ENCODE measurements at places on chromosomes 2 and 18.

- no peak for DNase-seq
Measured at GRCh38 chr2:170324640-170325046, 146.7 kb downstream of the MYO3B start.

DNA sequence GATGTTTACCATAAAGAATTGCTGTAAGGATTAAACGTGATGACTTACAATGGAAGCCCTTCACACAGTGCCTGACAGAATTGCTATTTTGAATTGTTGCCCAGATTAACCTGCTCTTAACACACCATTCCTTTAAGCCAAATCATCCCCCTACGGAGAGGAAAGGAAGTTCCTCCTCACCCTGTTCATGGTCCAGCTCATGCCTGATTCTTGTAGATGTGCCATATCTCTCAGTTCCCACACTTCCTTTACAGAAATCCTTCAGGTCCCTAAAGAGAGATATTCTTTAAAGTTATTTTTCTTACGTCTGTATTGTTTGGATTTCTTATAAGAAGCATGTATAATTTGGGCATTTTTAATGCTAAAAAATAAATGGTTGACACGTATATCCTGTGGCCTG, 127.5 kb upstream of the DAPL1 start:
- no peak for DNase-seq

DNA sequence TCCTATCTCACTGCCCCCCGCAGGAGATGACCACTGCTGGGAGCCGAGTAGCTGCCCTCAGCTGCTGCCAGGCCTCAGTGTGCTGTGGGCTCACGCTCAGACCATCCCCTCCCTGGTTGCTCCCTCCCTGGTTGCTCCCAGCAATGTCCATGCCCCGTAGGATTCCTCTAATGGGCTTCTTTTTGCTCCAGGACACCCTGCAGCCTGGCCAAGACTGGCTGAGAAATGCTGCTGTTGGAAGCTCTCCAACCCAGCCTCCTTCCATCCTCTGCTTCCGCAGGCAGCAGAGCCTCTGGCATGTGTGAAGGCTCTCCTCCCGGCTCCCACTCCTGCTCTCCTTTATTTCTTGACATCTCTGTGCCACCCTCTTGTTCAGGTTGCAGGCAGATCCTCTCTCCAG, 48.6 kb downstream of the SOX11 start:
- DNase-seq = no peak

GRCh38 chr2:30757749-30758148, 49.5 kb downstream of the CAPN13 start:
- no peak for DNase-seq

DNA sequence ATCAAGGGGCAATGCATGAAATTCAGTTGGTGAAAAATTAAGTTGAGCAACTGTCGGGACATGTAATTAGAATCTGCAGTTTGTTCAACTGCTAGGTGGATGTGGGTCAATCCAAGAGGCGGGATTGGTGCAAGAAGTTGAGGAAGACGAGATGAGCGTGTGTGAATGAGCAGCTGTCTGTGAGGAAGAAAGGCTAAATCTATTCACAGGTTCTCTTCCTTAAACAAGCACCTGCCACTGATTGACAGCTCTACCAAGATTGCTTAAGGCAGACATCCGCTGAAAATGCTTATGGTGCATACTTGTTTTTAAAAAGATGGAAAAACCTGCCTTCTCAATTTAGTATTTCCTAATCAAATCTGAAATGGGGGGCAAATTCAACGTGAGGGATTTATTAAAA, 323.4 kb upstream of the THUMPD2 start:
- no peak for DNase-seq

DNA sequence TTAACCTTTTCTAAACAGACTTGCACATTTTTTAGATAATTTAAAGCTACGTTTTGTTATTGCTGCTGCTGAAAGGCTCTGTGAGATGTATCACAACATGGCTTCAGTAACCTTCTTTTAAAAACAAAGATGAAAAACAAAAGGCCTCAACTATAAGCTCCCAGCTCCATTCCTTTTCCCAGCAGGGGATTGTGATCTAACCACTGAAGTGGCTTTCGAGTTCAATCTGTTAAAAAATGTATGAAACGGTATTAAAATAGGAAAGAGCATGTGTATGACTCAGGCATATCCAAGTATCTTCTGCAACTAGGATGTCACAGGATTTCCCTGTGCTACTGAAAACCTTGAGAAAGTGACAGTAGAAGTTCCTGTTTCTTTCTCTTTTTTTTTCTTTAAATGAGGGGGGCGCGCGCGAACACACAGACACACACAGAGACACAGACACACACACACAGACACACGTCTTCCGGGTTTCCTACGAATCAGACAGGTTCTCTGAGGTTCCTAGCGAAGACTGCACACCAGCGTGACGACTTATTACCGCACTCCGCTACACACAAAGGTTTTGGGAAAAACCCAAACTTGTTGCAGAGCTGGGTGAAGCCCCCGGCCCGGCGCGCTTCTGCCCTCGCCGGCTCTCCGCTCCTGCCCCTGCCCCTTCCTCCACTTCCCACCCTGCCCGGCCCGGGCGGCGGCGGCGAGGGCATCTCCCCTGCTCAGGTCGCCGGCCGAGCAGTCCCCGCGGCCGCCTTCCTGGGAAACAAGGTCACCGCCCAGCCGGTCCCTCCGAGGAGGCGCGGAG, 86.8 kb downstream of the RBMS1 start:
- DNase-seq = peak; percentile 60

- no peak for DNase-seq
Measured at GRCh38 chr18:79961527-79962291, 2.7 kb upstream of the HSBP1L1 start.

DNA sequence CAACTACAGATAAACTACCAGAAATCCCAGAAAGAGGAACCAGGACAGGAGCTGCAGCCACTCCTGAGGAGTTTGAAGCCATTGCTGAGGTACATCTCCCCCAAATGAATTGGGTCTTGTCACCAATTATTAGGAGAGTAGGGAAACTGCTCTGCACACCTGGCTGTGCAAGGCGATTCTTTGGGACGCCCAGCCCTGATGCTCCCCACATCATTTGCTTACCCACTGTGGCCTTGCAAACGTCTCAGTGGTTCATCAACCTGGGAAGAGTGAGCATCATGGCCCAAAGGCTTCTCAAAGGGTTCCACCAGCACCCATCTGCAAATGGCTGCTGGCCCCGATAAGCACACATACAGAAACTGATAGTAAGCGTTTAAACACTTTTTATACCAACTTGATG, 21.8 kb upstream of the DCDC2C start:
- no peak for DNase-seq

DNA sequence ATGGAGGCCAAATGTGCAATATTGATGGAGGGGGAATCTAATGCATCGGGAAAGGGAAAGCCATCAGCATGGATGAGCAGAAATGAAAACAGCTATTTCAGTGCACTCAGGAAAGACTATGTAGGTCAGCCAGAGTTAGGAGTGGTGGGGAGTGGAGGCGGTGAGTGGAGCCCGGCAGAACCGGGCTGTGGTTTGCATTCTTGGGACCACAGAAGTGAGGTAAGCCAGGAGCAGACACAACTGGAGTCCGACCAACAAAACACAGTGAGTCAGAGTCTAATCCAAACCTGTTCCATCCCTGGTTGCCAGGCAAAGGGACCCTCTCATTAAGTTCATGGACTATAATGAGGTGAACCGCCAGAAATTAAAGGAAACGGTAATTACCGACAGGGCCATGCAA, 61.1 kb upstream of the RAB12 start:
- DNase-seq = no peak

DNA sequence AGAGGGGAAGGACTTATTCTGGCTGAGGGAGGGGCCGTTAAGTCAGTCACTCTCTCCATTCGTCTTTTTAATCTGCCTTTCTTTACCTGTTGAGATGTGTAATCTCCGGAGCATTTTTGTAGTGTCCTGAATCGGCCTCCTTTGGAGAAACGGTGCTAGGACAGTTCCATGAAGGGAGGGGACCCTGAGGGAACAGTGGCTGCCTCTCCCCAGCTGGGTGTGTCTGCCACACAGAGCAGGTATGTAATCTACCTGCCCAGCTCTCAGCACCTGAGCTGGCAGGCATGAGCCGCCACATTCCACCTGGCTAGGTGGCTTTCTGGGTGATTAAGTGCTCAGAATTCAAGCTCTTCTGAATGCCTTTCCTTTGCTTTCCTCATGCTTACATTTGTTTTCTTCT, 131.2 kb downstream of the WDSUB1 start:
- DNase-seq = peak; percentile 65

- DNase-seq = no peak
Measured at GRCh38 chr2:164655750-164656149, 34.5 kb upstream of the GRB14 start.

- DNase-seq = no peak
Measured at GRCh38 chr2:136131484-136131960, 13.6 kb upstream of the CXCR4 start.

DNA sequence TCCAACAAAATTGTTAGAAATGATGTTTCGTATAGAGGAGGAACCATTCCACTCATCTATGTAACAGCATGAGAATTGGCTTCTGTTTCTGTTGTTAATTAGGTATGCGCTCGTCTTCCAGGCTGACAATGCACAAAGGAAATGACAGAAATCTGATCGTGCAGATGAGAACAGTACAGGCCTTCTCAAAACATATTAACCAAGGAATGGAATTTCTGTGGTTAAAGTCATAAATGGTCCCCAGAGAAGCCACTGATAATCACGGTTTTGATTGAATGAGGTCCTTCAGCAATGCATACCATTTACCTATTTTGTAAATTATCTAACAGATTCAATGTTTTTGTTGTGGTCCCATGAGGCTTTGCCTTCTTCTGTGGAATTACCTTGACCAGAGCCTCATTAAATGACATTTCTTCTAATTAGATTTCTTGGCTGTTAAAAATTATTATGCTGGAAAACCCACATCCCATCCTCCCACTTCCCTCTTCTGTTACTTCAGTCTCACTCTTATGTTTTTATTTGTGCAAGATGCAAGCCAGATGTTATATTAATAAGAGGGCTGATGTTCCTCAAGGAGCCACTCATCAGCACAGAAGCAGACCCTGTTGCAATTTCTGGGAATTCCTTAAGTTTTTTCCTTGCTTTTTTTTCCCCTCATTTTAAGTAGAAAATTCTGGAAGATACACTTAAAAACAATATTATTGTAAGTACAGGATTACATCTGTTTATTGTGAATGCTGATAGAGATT, 395.8 kb downstream of the PID1 start:
- DNase-seq = no peak

GRCh38 chr2:20972792-20973565, 70.9 kb downstream of the APOB start:
- DNase-seq = no peak

- DNase-seq = peak; percentile 60
Measured at GRCh38 chr2:96099861-96100798, 16.2 kb downstream of the ADRA2B start.

GRCh38 chr2:8889978-8890377, 52.6 kb upstream of the KIDINS220 start:
- DNase-seq = no peak

DNA sequence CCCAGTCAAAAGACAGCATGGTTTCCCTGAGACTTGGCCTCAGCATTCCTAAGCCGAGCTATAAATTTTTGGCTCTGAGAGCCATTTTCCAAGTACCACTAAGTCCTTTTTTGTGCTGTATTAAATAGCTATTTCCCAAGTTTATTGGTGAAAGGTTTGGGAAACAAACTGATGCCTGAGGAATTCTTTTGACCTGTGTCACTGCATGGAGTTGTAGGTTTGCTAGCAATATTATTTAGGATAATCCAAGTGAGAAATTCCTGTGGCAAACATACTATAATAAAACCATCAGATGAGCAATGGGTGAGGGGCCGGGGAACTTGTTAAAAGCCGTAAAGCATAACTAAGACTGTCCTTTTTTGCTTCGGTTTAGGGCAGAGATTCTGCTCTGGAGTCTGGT, 28.4 kb downstream of the ARHGAP28 start:
- no peak for DNase-seq

GRCh38 chr18:47975105-47975504, 44.6 kb upstream of the SMAD2 start:
- no peak for DNase-seq

DNA sequence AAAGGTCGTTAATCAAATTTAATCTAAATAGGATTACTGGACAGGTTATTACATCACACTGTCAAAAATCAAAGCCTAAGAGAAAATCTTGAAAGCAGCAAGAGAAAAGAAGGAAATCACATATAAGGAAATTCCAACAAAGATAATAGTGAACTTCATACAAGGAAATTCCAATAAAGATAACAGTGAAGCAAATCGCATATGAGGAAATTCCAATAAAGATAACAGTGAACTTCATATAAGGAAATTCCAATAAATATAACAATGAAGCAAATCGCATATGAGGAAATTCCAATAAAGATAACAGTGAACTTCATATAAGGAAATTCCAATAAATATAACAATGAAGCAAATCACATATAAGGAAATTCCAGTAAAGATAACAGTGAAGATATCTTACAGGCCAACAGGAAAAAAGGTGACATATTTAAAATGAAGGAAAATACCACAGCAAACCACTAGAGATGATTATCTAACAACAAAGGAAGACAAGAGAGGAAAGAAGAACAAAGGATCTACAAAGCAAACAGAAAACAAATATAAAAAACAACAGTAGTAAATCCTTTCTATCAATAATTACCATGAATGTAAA, 787.7 kb downstream of the CCDC85A start:
- no peak for DNase-seq

- no peak for DNase-seq
Measured at GRCh38 chr2:29047083-29047845, 27.1 kb downstream of the PCARE start.

- DNase-seq = no peak
Measured at GRCh38 chr2:37873749-37874330, 51.2 kb upstream of the RMDN2 start.

DNA sequence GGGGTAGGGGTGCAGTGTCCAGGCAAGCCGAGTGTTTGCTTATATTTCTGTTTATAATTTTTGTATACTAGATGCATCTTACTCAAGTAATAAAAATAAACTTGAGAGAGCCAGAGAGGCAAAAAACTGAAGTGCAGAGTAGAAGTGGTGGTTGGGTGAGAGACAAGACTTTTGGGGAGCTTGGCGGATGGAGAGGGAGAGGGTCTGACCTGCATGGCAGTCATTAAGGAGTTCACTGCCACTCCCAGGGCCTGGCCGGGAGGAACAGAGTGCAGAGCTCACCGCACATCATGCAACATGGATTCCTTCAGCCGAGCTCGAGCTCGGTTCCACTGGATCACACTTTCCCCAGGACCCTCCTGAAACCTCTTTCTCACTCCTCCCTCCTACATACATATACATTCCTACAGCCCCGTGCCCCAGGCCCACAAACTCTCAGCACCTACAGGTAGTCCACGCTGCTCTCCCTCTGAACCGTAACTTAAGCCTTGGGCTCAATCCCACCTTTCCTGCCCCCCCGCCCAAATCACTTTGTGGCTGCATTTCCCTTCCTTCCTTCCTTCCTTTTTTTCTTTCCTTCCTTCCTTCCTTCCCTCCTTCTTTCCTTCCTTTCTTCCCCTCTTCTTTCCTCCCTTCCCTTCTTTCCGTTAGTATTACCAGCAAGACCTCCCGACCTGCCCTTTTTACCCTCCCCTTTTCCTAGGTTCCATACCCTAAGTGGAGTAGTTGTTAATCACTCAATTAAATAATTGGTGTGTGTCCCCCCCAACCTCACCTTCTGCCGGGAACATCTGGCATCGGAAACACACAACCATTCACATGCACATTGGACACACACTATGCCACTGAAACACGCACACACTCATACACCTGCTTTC, 37.1 kb upstream of the ATP6V1B1 start:
- no peak for DNase-seq

GRCh38 chr18:28581521-28582071, 404.7 kb upstream of the CDH2 start:
- no peak for DNase-seq

- no peak for DNase-seq
Measured at GRCh38 chr2:189210250-189211087, 30.9 kb upstream of the COL5A2 start.

Measured in ureter (tissue), 1 donor.